Calu3 (cell line): ENCODE measurements at places on chromosomes 2 and 18. TPM values are rescaled to one million over a fixed set of nuclear protein-coding genes. Genes with fewer than 3 reads are reported as not detected.

RFTN2 gene
- total RNA-seq: 0.05 and 0.24 TPM in 2 replicates

GKN2 gene
- total RNA-seq: not detected in 2 replicates

NEB gene
- total RNA-seq: 27.5 and 50.0 TPM in 2 replicates

DNA sequence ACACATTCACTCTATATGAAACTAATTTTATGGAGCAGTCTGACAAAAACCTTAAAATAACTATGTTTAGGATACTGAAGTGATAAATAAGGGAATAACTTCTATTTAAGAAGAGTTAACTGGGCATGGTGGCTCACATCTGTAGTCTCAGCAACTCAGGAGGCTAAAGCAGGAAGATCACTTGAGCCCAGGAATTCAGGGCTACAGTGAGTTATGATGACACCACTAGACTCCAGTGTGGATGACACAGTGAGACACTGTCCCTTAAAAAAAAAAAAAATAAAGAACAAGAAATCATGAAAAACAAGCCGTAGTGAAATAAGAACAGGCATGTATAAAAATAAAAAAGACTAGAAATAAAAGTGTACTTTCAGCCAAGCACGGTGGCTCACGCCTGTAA lies 82.0 kb downstream of the THADA start:
- H3K36me3 ChIP-seq: peaks cover 6% of the 10 kb centered on the region
- no peak overlapping the region for H3K4me3 ChIP-seq
- H3K4me1 ChIP-seq: peaks cover 30% of the 10 kb centered on the region
- H3K27ac ChIP-seq: no peak overlapping the region
- no peaks in the 10 kb centered on the region for H3K27me3 ChIP-seq
- no peak for DNase-seq

DNA sequence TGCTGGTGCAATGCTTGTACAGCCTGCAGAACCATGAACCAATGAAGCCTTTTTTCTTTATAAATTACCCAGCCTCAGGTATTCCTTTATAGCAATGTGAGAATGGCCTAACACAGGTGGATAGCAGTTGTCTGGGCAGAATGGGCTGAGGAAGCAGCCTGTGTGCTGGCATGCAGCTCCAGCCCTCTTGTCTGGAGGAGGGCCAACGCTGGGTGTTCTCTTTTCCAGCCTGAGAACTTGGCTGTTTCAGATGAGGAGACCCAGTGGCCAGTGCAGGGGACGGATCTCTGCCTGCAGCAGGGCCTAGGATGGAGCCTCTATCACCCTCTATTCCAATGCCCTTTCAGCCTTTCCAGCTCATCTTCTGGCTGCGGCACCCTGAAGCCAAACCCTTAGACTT lies 58.8 kb downstream of the CTIF start:
- no peaks in the 10 kb centered on the region for H3K36me3 ChIP-seq
- H3K4me3 ChIP-seq: no peak overlapping the region
- H3K27me3 ChIP-seq: no peaks in the 10 kb centered on the region
- no peak overlapping the region for H3K27ac ChIP-seq

- DNase-seq: no peak
- H3K4me3 ChIP-seq: no peak overlapping the region
- no peaks in the 10 kb centered on the region for H3K4me1 ChIP-seq
- H3K36me3 ChIP-seq: peaks cover 63% of the 10 kb centered on the region
Observed at GRCh38 chr2:131055169-131056065, 37.8 kb downstream of the FAM168B start.

GRCh38 chr2:25521665-25522387 lies 151.6 kb downstream of the DTNB start:
- H3K4me3 ChIP-seq: peak overlapping the region; percentile 61
- DNase-seq: peak; percentile 26
- peaks cover 7% of the 10 kb centered on the region for H3K4me1 ChIP-seq
- no peaks in the 10 kb centered on the region for H3K27me3 ChIP-seq
- peak overlapping the region; percentile 63 for H3K27ac ChIP-seq

DNA sequence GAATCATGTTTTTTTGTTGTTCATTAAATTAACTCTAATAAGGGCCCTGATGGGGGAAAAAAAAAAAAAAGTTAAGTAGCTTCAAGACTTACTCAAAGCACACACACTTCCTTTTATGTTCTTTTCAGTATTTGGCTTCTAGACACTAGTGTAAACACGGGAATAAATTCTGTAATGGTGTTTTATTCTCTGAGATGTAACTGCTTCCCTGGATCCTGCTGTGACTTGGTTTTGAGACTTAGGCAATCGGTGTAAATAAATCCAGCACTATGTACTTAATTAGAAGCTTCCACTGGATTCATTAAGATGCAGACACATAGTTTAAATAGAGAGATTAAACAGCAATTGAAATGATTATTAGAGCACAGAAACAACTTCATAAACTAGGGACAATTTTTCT lies 26.1 kb upstream of the AP1S3 start:
- H3K27me3 ChIP-seq: no peaks in the 10 kb centered on the region
- H3K36me3 ChIP-seq: peaks cover 13% of the 10 kb centered on the region
- H3K4me1 ChIP-seq: peaks cover 63% of the 10 kb centered on the region
- H3K27ac ChIP-seq: no peak overlapping the region
- H3K4me3 ChIP-seq: no peak overlapping the region
- no peak for DNase-seq
